ENCODE measurements at places on chromosomes 16 and 17.

GRCh38 chr17:5861854-5862253 is 208.3 kb upstream of the WSCD1 start:
- DNase-seq = no peak

GRCh38 chr17:32747856-32748255 is 129.1 kb downstream of the MYO1D start:
- DNase-seq = no peak

DNA sequence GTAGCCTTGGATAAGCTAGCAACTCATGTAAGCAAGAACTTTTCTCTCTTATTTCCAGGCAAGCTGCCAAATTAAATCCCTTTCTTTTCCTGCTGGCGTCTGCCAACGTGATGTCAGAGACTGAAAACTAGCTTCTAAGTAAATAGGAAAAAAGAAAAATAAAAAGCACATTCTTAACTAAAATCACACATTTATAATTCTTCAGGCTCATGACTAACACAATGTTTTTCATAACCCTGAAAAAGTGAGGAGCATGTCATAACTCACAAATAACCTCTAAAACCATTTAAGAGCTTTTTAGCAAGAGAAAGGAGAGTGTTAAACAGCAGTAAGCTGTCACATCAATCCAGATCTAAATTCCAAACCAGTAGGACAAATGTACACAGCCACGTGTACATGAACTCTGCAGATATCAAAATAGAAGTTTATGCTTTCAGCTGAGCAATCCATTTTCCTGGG is 110.0 kb downstream of the N4BP1 start:
- no peak for DNase-seq

DNA sequence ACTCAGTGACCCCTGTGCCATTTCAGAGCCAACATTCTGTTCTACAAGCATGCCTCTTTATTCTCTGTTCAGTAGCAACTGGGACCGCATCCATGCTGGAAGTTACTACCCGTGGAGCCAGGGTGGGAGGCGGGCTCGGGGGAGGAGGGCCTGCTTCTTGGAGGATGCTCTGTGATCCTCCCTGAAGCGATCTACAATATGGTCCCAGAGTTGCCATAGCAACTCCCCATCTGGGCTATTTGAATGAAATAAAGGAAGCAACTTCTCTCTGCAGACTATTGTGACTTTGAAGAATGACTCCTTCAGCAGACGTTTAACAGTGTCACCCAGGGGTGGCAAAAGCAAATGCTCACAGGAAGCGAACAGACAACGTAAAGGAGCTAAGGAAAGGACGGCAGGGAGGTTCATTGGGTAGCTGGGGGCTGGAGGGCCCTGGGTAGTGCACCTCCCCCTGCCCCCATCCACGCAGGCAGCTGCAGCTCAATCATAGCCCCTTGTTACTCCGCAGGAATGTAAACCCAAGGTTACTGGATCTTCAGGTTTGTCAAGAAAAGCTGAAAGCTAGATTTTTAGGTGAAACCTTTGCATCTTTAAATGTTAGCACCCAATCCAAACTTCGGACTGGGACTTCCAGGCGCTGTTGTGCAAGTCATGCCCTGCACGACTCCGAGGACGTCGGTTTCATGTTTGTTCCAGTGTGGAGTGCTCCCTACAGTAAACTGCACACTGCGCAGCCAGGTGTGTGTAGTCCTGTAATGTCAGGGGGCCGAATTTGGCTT is 51.1 kb upstream of the MEAK7 start:
- DNase-seq = no peak

DNA sequence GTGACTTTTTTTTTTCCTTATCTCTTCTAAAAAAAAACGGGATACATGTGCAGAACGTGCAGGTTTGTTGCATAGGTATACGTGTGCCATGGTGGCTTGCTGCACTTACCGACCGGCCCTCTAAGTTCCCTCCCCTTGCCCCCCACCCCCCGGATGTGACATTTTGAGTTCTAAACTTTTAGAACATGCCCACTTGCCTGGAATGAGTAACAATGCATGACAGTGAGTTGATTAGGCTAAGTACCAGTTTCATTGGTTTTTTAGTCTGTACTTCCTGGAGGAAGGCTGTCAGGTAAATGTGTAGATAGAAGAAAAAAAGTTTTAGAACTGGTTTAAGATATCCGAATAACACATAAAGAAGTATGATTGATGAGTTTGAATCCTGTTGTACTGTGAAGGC is 4.0 kb downstream of the BPTF start:
- DNase-seq = no peak

Data from HL-60 (cell line).